ENCODE measurements at places on chromosomes 11 and 22. TPM values are rescaled to one million over a fixed set of nuclear protein-coding genes. Genes with fewer than 3 reads are reported as not detected.

UPK3A gene
- not detected for total RNA-seq

PIWIL4 gene
- total RNA-seq, result 0.58 TPM

ZP1 gene
- not detected for total RNA-seq

PVALB gene
- total RNA-seq, result not detected

SLC25A17 gene
- 31.4 TPM for total RNA-seq

GPR137 gene
- total RNA-seq, result 64.2 TPM

LRRC10B gene
- total RNA-seq, result not detected

NNMT gene
- total RNA-seq, result not detected

JHY gene
- total RNA-seq, result 4.9 TPM

BTBD18 gene
- total RNA-seq, result not detected

FAM180B gene
- total RNA-seq, result not detected

OR4D5 gene
- not detected for total RNA-seq

ART1 gene
- total RNA-seq, result not detected

GLYATL1 gene
- not detected for total RNA-seq

IFITM2 gene
- total RNA-seq, result 132 TPM

YPEL4 gene
- total RNA-seq, result 1.7 TPM

MLC1 gene
- 0.47 TPM for total RNA-seq

CCDC73 gene
- not detected for total RNA-seq

JAML gene
- total RNA-seq, result 363 TPM

TEAD1 gene
- total RNA-seq, result 0.59 TPM

LIF gene
- total RNA-seq, result 88.6 TPM

CDC42BPG gene
- total RNA-seq, result 2.3 TPM

DGAT2 gene
- 5.5 TPM for total RNA-seq

GLB1L2 gene
- total RNA-seq, result 9.5 TPM

SLC17A6 gene
- not detected for total RNA-seq

PRR33 gene
- total RNA-seq, result not detected

RTN4R gene
- 2.7 TPM for total RNA-seq

MUC5AC gene
- total RNA-seq, result not detected

MPZL3 gene
- total RNA-seq, result 113 TPM

CDCA5 gene
- total RNA-seq, result 94.9 TPM

HBG1 gene
- total RNA-seq, result not detected

BRSK2 gene
- 0.59 TPM for total RNA-seq

OR56A1 gene
- not detected for total RNA-seq

TIGD3 gene
- total RNA-seq, result 1.2 TPM

RAB39A gene
- total RNA-seq, result 0.20 TPM

TYMP gene
- 86.1 TPM for total RNA-seq

MUC6 gene
- total RNA-seq, result not detected

MOGAT2 gene
- total RNA-seq, result not detected

RNF26 gene
- total RNA-seq, result 34.8 TPM

RIN1 gene
- total RNA-seq, result 1.7 TPM

CYTH4 gene
- 23.1 TPM for total RNA-seq

MYBPC3 gene
- not detected for total RNA-seq

TSGA10IP gene
- not detected for total RNA-seq

DBX1 gene
- not detected for total RNA-seq

OR8K1 gene
- total RNA-seq, result not detected

C11orf86 gene
- not detected for total RNA-seq

FGF4 gene
- not detected for total RNA-seq

INS gene
- total RNA-seq, result not detected

OR52W1 gene
- not detected for total RNA-seq

SLCO2B1 gene
- total RNA-seq, result 0.98 TPM

FAM227A gene
- 0.75 TPM for total RNA-seq

DNHD1 gene
- 8.0 TPM for total RNA-seq

PNPLA5 gene
- not detected for total RNA-seq

RPS3 gene
- 3,916 TPM for total RNA-seq

ARHGAP20 gene
- not detected for total RNA-seq

All from CD8-positive, alpha-beta memory T cell (primary cell).